ENCODE measurements at places on chromosomes 5 and 9.

GRCh38 chr5:127447827-127448226 lies 69.6 kb upstream of the PRRC1 start:
- no peak for DNase-seq

DNA sequence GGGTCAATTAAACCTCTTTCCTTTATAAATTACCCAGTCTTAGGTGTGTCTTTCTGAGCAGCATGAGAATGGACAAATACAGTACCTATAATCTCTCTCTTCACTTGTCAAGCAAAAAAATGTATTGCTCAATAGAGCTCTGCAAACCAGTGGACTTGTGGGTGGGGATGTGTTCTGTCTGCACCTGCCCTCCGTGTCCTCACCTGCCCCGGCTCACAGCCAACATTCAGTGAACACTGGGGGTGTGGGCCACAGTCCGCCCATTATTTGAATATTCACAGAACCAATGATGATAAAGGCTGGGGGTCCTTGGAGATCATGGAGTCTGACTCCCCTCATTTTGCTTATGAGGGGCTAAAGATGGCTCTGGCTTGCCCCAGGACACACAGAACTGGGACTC lies 36.9 kb upstream of the MED27 start:
- DNase-seq = no peak

- no peak for DNase-seq
These were observed 127.4 kb upstream of the ADRA1B start for GRCh38 chr5:159788835-159789331.

DNA sequence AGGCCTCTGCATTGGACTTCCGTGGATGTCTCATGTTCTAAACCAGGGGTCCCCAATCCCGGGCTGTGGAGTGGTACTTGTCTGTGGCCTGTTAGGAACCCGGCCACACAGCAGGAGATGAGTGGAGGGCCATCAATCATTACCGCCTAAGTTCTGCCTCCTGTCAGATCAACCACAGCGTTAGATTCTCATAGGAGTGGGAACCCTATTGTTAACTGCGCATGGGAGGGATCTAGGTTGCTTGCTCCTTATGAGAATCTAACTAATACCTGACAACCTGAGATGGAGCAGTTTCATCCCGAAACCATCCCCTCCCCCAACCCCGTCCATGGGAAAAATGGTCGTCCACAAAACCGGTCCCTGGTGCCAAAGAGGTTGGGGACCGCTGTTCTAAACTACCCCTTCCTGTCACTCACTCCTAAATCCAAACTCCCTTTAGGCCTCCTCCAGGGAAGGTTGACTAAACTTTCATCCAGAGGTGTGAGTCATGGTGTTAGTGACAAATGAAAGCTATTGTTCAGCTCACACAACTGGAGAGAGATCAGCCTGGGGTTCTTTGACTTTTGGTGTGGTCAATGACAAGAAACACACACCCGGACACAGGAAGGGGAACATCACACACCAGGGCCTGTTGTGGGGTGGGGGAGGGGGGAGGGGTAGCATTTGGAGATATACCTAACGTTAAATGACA lies 9.5 kb downstream of the KCNV2 start:
- DNase-seq = no peak

DNA sequence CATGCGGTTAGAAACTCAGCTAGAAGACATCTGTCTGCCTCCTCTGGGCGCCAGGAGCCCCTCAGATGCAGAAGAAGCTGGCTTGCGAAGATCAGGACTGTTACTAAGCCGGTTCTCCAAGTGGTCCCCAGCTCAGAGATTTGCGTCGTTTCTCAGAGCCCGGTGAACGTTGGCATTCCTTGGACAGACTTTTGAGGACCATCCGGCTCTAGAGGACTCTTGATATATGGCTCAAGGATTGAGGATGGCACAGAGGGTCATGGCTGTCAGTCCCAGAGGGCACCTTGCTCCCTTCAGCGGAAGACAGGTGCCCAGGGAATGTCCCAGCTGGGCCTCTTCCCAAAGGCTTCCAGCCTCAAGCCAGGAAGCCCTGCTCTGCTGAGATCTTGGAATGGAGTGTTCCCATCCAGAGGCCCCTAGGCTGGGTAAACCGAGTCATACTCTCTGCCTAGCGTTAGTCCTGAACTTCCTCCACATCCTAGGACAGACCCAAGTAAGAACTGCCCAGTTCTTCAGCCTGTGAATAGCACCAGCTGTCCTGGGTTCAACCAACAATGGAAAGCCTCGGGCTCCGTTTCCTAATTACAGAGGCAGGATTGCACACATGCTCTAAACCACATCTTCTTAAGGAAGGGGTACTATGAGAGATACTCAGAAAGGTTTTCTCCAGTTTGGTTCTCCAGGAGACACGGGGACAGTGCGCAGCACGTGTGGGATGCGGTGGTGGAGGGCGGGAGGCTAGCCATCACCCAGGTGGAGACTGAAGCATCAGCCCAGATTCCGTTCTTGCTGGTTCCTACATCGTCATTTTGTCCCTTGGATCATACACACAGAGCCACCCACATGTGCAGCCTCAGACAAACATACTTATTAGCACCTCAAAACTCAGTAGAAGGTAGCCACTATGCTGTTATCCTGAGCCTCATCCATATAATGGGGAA lies 51.4 kb downstream of the ZNF354C start:
- no peak for DNase-seq

DNA sequence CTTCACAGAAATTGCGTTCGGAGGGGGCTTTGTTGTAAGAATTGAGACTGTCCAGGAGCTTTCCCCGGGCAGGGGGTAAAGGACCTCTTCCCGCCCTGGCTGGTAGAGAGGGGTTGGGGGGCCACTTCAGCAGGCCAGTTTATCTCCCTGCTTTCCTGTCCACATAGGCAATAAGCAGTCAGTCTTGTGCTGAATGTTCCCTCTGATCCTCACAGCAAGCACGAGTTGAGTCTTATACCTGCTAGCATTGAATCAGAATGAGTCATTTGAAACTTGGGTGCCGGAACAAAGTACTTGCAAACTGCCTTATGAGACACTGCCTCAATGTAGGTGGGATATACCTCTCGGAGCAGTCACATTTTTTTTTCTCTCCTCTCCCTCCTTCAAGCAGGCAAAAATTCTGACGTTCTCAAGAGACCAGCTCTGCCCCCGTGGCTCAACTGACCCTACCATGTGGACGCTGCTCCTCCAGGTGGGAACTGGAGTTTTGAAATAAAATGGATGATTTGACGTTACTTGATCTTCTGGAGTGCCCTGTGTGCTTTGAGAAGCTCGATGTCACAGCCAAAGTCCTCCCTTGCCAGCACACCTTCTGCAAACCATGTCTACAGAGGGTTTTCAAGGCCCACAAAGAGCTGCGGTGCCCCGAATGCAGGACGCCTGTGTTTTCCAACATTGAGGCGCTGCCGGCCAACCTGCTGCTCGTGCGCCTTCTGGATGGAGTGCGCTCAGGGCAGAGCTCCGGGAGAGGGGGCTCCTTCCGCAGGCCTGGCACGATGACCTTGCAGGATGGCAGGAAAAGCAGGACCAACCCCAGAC lies 1.3 kb downstream of the SH3RF2 start:
- no peak for DNase-seq

DNA sequence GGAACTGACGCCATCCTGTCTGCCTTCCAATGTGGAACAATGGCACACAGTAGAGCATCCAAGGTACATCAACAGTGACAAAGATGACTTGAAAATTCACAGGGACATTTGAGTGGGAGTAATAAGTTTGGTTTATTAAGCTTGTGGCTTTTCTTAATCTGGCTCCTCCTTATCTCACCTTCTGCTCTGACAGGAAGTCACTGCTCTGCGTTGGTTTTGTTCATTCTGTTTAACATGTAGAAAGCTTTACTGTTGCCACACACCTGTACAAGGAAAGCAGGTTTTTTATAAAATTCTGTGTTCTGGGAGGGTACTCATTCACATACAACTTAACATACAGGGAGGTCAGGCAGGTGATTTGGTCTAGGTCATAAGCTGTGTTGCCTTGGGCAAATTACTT lies 1.6 kb upstream of the GZMK start:
- DNase-seq = no peak

DNA sequence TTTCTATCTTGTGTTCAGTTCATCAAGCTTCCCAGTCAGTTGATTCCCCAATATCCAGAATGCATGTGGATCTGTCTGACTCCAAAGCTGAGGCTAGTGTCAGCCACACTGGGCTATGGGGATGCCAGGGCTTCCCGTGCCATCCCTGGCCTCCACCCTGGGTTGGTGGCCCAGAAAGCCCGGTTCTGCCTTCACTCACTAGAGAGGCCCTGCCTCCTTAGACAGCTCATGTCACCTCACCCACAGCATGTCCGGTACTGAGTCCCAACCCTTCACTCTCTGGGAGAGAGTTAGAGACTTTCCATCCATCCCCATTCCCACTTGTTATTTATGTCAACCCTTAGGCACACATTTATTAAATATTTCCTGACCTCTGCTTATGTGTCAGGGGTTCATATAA lies 119.5 kb upstream of the GPR151 start:
- DNase-seq = no peak

GRCh38 chr5:33336891-33337636 lies 103.7 kb upstream of the TARS1 start:
- no peak for DNase-seq

DNA sequence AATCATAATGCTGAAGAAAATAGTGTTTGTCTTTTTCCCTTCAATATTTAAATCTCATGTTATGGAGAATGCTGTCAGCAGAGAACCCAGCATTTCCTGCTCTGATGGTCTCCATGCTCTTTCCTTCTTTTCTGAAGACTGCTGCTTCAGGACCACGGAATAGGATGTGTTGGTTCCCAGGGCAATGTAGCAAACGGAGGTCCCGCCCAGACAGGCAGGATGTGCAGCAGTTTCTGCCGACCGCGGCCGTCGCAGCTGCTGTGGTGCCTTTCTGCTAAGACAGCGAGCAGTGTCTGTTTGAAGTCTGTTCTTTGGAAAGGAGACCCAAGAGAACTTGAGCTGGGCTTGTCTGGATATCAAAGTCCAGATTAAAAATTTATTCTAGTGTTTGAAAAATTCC lies 654.3 kb downstream of the CCDC171 start:
- DNase-seq = no peak

DNA sequence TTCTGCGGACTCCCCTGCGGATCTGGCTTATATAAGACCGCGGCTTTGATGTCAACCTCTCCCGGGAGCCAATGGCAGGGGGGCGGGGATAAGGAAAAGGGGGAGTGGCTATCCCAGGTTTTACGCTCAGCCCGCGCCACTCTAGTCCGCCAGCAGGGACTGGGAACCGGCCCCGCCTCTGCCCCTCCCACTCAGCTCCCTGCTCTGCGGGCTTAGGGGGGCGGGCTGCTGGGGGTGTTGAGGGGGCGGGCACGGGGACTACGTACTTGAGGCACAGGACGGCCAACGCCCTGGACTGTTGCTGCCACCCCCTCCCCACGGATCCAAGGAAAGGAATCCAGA lies at the start of gene HAND1:
TSS of gene HAND1 (minus strand) at position 4 of the 342 bp plus-strand sequence. CDS start 219 bp downstream, outside the sequence.
- no peak for DNase-seq

DNA sequence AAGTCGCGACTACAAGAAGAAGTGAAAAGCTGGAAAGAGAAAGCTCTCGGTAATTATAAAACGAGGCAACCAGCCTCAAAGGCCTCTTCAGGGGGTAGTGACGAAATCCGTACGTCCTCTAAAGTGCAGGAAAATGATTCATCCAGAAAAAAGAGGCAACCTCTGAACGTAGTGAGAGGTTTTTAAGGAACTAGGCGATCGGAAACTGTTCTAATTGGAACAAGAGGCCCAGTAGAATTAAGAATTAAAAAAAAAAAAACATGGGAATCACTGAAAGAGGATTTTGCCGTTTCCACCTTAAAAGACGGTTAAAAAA lies 1.0 kb downstream of the CSNK1A1 start:
- no peak for DNase-seq

GRCh38 chr9:27468462-27469110 lies 55.5 kb upstream of the IFNK start:
- DNase-seq = no peak

GRCh38 chr9:5402217-5402616 lies 35.5 kb downstream of the PLGRKT start:
- DNase-seq = no peak

DNA sequence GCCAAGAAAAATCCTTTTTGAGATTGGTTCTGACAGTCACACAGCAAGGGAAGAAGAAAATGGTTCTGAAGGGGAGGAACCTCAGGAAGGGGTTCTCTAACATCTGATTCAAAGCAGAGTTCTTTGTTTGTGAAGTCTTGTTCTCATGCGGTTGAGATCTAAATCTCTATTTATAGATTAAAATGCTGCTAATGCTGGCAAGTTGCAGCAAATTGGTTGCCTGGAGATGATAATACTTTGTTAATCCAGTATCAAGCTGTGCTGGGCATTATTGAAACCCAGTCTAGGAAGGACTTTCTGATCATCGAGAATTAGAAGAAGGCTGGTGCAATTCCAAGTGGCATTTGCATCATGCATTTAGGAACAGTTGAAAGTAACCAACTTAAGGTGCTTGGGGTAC lies 34.0 kb upstream of the SLC28A3 start:
- no peak for DNase-seq

- no peak for DNase-seq
These were observed 2.7 kb downstream of the IL31RA start for GRCh38 chr5:55853818-55854217.

DNA sequence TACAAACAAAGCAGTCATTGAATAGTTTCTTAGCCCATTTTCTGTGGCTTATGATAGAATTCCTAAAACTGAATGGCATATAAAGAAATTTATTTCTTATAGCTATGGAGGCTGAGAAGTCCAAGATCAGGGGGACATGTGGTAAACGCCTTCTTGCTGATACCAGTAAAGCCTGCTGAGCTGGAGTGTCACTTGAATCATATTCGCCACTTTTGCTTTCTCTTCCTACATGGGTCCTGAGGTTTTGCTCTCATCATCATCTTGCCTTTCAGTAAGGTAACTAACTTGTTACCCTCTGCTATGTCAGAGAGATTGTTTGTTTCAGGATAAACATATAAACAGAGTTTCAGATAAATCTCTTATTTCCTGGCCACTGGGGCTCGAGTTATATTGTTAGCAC lies 203.3 kb upstream of the DMRT1 start:
- DNase-seq = no peak

DNA sequence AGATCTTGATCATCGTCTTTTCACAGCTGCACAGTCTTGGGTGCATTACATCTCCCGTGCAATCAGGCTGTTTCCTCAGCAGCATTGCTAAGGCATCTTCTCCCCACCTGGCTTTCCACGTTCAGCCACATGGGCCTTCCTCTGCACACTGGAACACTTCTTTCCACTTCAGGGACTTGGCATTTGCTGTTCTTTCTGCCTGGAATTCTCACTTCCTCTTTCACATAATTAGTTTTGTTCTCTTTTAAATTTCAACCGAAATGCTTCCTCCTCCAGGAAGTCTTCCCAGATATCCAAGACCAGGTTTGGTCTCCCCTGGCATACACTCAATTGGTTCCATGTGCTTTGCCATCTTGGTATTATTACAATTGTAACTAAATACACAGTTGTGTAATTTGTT lies 43.8 kb downstream of the WHRN start:
- DNase-seq = no peak

DNA sequence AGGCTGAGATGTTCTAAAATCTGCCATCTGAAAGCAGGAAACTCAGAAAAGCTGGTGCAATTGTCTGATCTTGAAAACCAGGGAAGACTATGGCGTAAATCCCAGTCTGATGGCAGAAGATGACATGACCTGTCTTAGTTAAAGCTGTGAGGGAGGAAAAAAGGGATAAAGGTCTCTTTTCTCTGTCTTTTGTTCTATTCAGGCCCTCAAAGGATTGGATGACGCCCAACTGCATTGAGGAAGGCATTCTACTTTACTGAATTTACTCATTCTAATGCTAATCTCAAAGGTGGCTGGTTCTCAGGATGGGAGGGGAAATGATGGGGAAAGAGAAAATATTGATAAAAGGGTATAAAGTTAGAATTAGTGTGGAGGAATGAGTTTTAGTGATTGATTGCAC lies 312.8 kb upstream of the CTNND2 start:
- DNase-seq = no peak
